A549 treated with CpdA at 1 μM for 4 hours (cell line): ENCODE measurements at places on chromosomes 12 and 14. TPM values are rescaled to one million over a fixed set of nuclear protein-coding genes. Genes with fewer than 3 reads are reported as not detected.

The PGF gene
- 1.7 to 3.8 TPM (median 3.5 TPM) in 5 replicates for total RNA-seq

The NEUROD4 gene
- not detected in 5 replicates for total RNA-seq

The KLHL33 gene
- 0.01 TPM in 1 of 5 replicates, not detected in the others for total RNA-seq

The ACOT6 gene
- total RNA-seq: not detected in 5 replicates

The OAS1 gene
- 41.9 to 76.3 TPM (median 65.0 TPM) in 5 replicates for total RNA-seq

The AREL1 gene
- total RNA-seq: 22.2 to 30.3 TPM (median 27.1 TPM) in 5 replicates

The BRI3BP gene
- total RNA-seq: 18.4 to 21.7 TPM (median 19.9 TPM) in 5 replicates

The IAPP gene
- not detected in 5 replicates for total RNA-seq

The ZC2HC1C gene
- 2.2 to 3.1 TPM (median 2.8 TPM) in 5 replicates for total RNA-seq

The CFAP73 gene
- 0.11 to 0.15 TPM in 2 of 5 replicates, not detected in the others for total RNA-seq

The FOXG1 gene
- total RNA-seq: 0.09 to 0.17 TPM (median 0.10 TPM) in 5 replicates

The CCDC85C gene
- total RNA-seq: 35.9 to 42.1 TPM (median 38.2 TPM) in 5 replicates

The C3AR1 gene
- total RNA-seq: not detected in 5 replicates

The TSHR gene
- not detected in 5 replicates for total RNA-seq

The POTEG gene
- not detected in 5 replicates for total RNA-seq

The RPS6KA5 gene
- total RNA-seq: 2.2 to 4.5 TPM (median 3.3 TPM) in 5 replicates

The OAS3 gene
- total RNA-seq: 23.3 to 29.8 TPM (median 28.1 TPM) in 5 replicates

The KRT6A gene
- total RNA-seq: 0.15 to 0.42 TPM (median 0.29 TPM) in 5 replicates

The TRAFD1 gene
- total RNA-seq: 18.0 to 21.6 TPM (median 20.4 TPM) in 5 replicates

The NDRG2 gene
- total RNA-seq: 2.5 to 3.5 TPM (median 3.1 TPM) in 5 replicates

The XPOT gene
- total RNA-seq: 51.7 to 56.2 TPM (median 53.2 TPM) in 5 replicates

The AHNAK2 gene
- total RNA-seq: 178 to 245 TPM (median 196 TPM) in 5 replicates
